ENCODE measurements at places on chromosomes 1 and 21.

DNA sequence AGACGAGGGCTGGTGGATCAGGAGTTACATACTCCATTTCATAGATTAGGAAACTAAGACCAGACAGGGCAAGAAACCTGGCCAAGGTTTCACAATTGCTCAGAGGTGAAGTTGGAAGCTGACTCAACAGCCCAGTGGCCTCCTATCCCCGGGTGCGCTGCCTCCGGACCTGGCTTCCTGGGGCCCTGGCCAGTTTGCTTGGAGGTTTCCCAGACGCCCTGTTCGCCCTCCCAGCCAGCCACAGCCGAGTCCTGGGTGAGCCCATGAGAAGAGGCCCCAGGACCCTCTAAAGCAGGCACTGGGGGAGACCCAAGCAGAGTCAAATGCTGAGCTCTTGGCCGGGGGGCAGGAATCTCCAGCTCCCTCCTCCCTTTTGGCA lies 180.1 kb downstream of the ZBTB18 start:
- no peak for DNase-seq

GRCh38 chr1:59666106-59666505 lies 148.6 kb upstream of the HOOK1 start:
- DNase-seq, result no peak

DNA sequence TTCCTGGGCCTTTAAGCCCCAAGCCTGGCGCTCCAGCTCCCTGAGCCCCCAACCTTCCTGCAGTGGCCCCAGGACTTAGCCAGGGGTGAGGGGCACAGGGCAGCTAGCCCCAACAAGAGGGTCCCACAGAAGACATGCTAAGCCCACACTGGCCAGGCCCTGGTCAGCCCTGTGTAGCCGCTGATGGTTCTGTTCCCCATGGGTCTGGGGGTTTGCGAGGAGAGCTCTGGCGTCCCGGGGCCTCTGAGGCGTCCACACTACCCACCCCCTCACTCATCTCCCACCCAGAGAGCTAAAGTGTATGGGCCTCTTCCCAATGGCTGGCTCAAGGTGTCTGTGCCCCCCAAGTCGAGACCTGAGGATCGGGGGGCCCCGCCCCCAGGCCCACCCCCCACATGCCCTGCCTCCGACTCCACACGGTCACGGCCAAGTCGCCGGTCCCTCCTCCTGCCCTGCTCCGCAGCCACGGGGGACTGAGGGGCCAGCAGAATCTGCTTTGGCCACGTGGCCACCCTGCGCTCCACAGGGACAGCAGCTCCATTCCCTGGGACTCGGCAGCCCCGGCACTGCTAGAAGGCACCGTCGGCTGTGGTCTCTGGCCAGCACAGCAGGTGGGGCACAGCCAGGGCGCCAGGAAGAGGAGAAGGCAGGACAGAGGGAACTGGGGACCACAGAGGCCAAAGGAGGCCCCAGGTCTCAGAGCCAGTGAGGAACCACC lies 7.8 kb downstream of the TNFRSF18 start:
- no peak for DNase-seq

- DNase-seq, result no peak
Measured at GRCh38 chr21:37917612-37918011, 1.4 kb upstream of the KCNJ6 start.

Measured in cerebellar nuclear complex (tissue), 1 donor.